Keratinocyte (primary cell): ENCODE measurements at places on chromosomes 1 and 21. TPM values are rescaled to one million over a fixed set of nuclear protein-coding genes. Genes with fewer than 3 reads are reported as not detected.

The NBPF9 gene
- 14.5 to 18.1 TPM (median 15.3 TPM) in 3 replicates for polyA plus RNA-seq

- no peak overlapping the region for H3K27ac ChIP-seq
- H3K4me1 ChIP-seq, result peaks cover 29% of the 10 kb centered on the region
- H3K4me3 ChIP-seq, result no peak overlapping the region
- DNase-seq, result no peak
- no peaks in the 10 kb centered on the region for H3K27me3 ChIP-seq
- H3K36me3 ChIP-seq, result peaks cover 1% of the 10 kb centered on the region
Measured at GRCh38 chr1:6861075-6861724, 75.9 kb downstream of the CAMTA1 start.

DNA sequence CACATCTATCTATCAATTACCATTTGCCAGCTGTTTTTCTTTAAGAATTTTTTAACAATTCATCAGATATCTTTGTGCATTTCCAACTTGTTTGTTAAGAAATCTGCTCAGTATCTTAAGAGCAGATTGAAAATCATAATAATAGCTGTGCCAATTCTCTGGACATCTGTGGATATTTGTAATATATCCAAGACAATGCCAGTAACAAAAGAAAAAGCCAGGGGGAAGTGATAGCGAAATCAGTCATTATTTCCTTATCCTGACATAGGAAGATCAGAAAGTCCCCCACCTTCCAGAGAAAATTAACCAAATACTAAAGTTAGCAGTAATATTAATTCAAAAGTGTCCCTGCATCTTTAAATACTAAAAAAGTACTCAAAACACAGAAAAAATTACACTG is 217.1 kb downstream of the RERE start:
- H3K27ac ChIP-seq, result no peak overlapping the region
- H3K4me1 ChIP-seq, result no peaks in the 10 kb centered on the region
- no peaks in the 10 kb centered on the region for H3K36me3 ChIP-seq
- no peak overlapping the region for H3K4me3 ChIP-seq

DNA sequence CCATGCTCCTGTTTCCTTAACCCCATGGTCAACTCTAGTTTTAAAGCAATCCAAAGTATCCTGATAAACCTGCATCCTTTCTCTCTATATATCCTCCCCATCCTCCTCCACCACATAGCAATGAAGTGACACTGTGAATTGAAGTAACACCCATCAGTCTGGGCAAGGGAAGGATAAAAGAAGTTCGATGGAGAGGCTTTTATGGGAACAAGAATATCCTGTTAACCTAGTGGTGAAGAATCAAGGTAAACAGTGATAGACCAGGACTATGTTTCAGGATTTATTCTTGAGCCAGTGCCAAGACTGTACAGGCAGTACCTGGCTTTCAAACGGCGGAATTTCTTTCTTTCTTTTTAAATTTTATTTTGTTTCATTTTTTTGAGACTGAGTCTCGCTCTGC is 17.6 kb downstream of the RABIF start:
- H3K4me3 ChIP-seq, result no peak overlapping the region
- H3K4me1 ChIP-seq, result no peaks in the 10 kb centered on the region
- no peaks in the 10 kb centered on the region for H3K36me3 ChIP-seq
- H3K27ac ChIP-seq, result no peak overlapping the region
- DNase-seq, result no peak

- H3K4me1 ChIP-seq, result peaks cover 14% of the 10 kb centered on the region
- no peak for DNase-seq
- H3K36me3 ChIP-seq, result no peaks in the 10 kb centered on the region
- H3K4me3 ChIP-seq, result no peak overlapping the region
Measured at GRCh38 chr1:23577056-23578004, 18.0 kb upstream of the ID3 start.

DNA sequence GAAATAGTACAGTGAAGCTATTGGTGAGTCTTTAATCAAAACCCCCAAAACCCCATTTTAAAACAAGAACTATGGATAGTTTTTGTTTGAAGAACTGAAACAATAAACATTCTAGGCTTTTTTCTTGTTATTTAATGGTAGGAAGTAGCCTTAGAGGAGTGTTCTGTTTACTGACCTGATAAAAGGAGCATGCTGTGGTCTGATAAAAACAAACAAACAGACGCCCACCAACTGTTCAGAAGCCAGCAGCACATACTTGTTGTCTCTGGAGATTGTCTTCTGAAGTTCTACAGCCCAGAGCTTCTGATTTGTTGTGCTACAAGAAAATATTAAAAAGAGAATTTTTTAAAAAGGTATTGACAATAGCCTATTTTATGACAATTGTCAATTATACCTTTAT is 54.1 kb upstream of the CFAP298 start:
- H3K27ac ChIP-seq, result no peak overlapping the region
- no peak for DNase-seq
- H3K4me1 ChIP-seq, result no peaks in the 10 kb centered on the region

GRCh38 chr1:58815069-58815685 is 31.3 kb upstream of the JUN start:
- peak overlapping the region; percentile 83 for H3K4me3 ChIP-seq
- H3K36me3 ChIP-seq, result no peaks in the 10 kb centered on the region
- DNase-seq, result peak; percentile 49
- H3K27me3 ChIP-seq, result no peaks in the 10 kb centered on the region
- peaks cover 82% of the 10 kb centered on the region for H3K4me1 ChIP-seq

The BATF3 gene
- not detected in 3 replicates for polyA plus RNA-seq
